Inflammatory macrophage treated with lipopolysaccharide for 4 hours (primary cell): ENCODE measurements at places on chromosomes 12 and 14.

GRCh38 chr12:114875313-114875712, 191.3 kb upstream of the TBX3 start:
- no peak for DNase-seq

DNA sequence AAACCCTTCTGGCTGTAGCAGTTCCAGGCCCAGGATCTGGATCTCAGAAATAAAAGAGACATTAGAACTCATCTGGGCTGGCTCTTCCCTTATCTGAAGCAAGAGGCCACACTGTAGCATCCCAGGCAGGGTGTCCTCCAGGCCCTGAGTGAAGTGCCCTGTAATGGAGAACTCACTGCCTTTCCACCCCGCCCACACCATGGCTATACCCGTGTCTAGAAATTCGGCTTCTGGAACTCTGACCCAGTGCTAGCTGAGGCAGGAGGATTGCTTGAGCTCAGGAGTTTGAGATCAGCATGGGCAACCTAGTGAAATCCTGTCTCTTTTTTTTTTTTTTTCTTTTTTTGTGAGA, 23.5 kb upstream of the PLEKHG3 start:
- DNase-seq, result peak; percentile 46

GRCh38 chr12:19829100-19829853, 390.0 kb downstream of the AEBP2 start:
- no peak for DNase-seq

DNA sequence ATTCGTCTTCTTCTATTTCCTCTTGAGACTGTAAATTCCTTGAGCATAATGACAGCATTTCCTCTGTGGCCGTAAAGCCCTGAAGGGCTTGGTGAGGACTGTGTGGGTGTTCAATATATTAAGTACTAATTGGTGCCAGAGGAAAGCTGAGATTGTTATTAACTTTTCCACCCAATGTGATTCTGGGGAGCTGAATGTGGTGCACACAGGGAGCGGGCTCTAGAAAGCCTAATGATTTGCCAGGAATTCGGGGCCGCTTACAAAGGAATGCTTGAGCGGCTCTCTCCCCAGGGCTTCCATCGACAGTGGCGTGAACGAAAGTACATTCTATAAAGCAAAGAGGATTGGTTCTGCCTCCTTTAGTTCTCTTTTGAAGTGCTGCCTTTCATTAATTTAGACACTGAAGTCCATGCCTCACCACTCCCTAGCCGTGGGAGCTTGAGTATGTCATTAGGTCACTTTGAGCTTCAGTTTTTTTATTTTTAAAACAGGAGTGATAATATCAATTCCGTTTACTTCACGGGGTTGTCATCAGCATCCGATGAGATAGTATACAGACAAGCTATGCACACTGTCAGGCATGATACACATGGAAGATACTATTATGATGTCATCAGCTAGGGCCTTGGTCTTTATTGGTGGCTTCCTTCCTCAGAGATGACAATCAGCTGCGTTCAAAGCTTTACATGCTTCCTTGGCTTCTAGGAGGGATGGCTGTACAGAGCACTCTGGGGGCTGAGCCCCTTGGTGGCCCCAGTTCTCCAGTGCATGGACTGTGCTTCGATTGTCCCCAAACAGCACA, 11.0 kb upstream of the GSG1 start:
- no peak for DNase-seq

GRCh38 chr12:1660304-1661187, 30.3 kb upstream of the ADIPOR2 start:
- peak; percentile 23 for DNase-seq

DNA sequence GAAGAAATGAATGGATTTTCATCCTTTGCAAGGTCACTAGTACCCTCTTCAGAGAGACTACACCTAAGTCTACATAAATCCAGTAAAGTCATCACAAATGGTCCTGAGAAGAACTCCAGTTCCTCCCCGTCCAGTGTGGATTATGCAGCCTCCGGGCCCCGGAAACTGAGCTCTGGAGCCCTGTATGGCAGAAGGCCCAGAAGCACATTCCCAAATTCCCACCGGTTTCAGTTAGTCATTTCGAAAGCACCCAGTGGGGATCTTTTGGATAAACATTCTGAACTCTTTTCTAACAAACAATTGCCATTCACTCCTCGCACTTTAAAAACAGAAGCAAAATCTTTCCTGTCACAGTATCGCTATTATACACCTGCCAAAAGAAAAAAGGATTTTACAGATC, 40.8 kb downstream of the SPATA7 start:
- no peak for DNase-seq

GRCh38 chr14:54291491-54292191, 105.2 kb upstream of the CDKN3 start:
- no peak for DNase-seq

GRCh38 chr12:117189725-117190209, 503 bp downstream of the FBXO21 start:
- DNase-seq, result peak; percentile 13

GRCh38 chr12:26203167-26203780, 7.9 kb downstream of the SSPN start:
- no peak for DNase-seq

- DNase-seq, result peak; percentile 45
Measured at GRCh38 chr14:75286313-75286712, 7.7 kb downstream of the FOS start.

DNA sequence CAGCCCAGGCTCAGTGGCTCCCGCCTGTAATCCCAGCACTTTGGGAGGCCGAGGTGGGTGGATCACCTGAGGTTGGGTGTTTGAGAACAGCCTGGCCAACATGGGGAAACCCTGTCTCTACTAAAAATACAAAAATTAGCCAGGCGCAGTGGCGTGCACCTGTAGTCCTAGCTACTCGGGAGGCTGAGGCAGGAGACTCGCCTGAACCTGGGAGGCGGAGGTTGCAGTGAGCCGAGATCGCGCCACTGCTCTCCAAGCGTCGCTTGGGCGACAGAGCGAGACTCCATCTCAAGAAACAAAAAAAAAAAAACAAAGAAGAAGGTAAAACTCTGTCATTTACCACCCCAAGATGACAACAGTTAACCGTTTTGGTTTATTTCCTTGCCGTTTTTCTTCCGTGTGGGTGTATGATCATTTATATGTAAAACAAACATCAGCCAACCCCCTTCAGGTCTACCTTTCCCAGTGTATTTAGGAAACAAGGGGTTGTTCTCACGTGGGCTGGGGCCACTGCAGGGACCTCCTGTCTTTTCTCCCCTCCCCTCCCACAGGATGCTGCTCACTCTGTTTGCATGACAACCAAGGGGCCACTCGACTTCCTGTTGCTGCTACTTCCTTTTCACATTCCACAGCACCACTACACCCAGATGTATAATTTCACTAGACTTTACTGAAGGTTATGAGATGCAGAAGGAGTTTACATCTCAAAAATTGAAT, 13.6 kb downstream of the TTC9 start:
- peak; percentile 21 for DNase-seq
